Thyroid gland (tissue), 4 donors: ENCODE measurements at places on chromosomes 4 and X.
A peak's percentile ranks its signal among the peaks of the same experiment; 100 is the strongest.

DNA sequence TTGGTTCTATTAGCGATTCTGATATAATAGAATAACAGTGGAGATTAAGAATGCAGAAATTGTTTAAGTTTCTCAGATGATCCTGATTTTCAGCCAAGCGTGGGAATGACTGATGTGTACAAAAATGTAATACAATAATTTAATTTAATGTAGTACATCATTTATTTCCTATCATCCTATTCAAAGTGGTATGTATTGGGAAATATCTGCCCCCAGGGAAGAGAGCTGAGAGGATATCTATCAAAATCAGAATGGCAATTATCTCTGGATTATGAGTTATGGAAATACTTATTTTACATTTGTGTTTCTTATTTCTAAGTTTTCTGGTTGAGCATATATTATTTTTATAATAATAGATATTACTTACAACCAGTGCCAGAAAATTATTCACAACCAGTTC lies 3.9 kb downstream of the FABP2 start:
- no peaks in the 10 kb centered on the region for H3K27me3 ChIP-seq
- H3K27ac ChIP-seq = no peak overlapping the region
- H3K36me3 ChIP-seq = no peaks in the 10 kb centered on the region
- H3K4me1 ChIP-seq = no peaks in the 10 kb centered on the region
- no peak overlapping the region for H3K4me3 ChIP-seq
- no peak for DNase-seq

DNA sequence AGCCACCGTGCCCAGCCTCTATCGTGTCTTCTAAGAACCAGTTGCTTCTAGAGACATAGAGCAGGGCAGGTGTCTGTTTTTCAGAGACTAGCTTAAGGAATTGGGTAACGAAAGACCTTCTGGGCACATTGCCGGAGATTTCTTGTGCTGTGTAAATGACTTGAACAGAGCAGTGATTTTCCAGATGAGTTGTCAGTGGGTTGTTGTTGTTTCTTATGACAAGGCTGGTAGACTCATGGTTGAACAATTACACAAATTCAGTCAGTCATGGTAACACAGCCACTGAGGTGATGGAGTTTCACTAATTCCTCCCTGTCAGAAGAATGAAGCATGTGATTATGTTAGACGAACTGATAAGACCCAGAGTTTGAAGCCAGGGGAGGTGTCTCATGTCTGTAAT lies 20.5 kb upstream of the DDX3X start:
- no peaks in the 10 kb centered on the region for H3K4me1 ChIP-seq
- H3K36me3 ChIP-seq = no peaks in the 10 kb centered on the region
- peak; percentile 30 for DNase-seq

- DNase-seq = no peak
- no peaks in the 10 kb centered on the region for H3K27me3 ChIP-seq
- no peaks in the 10 kb centered on the region for H3K36me3 ChIP-seq
- H3K27ac ChIP-seq = no peak overlapping the region
- H3K4me3 ChIP-seq = no peak overlapping the region
Measured at GRCh38 chrX:70219938-70220764, 14.3 kb upstream of the AWAT1 start.

DNA sequence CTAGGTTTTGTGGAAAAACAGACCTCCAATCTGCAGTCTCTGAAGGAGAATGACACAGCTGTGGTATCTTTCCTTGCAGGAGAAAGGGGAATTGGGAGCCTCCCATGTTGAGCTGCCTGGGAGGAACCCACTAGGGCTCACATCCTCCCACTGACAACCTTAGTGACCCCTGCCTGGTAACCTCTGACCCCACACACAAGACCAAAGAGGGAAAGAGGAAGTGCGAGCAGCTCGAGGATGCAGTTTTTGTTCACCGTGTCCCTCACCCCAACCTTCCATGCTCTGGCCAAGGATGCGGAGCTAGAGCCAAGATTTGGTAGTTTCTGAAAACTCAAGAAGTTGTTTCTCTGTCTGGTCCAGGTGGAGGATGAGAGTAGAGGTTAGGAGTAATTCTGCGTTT lies 5.4 kb upstream of the ZXDA start:
- no peaks in the 10 kb centered on the region for H3K4me1 ChIP-seq
- H3K27me3 ChIP-seq = no peaks in the 10 kb centered on the region
- no peak for DNase-seq
- no peak overlapping the region for H3K4me3 ChIP-seq
- no peaks in the 10 kb centered on the region for H3K36me3 ChIP-seq
- H3K27ac ChIP-seq = no peak overlapping the region
